H9 (cell line): ENCODE measurements at places on chromosomes 16 and 17. TPM values are rescaled to one million over a fixed set of nuclear protein-coding genes. Genes with fewer than 3 reads are reported as not detected.

Gene MYH1
- total RNA-seq = not detected in 2 replicates

Gene SLC9A5
- total RNA-seq = 7.5 and 9.1 TPM in 2 replicates

GRCh38 chr16:80046848-80047247, 446.3 kb upstream of the MAF start:
- no peak for DNase-seq

GRCh38 chr17:72192800-72193192, 72.0 kb downstream of the SOX9 start:
- DNase-seq = no peak

GRCh38 chr17:12110906-12111305, 90.2 kb downstream of the MAP2K4 start:
- no peak for DNase-seq

- DNase-seq = no peak
These were observed 18.2 kb downstream of the DEF8 start for GRCh38 chr16:89966756-89967155.
